ENCODE measurements at places on chromosomes 2 and 18.

DNA sequence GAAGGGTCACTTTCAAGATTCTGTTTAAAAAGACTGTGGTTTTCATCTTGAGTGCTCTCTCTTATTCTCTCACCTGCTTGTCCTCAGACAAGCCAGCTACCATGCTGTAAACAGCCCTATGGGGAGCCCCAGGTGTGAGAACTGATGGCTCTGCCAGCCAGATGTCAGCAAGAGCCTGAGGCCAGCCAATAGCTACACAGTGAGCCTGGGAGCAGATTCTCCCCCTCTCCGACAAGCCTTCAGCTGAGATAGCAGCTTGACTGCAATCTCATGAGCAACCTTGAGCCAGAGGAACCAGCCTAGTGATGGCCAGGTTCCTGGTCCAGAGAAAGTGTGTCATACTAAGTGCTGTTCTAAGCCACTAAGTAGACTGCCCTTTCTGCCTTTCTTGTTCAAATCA, 272.1 kb downstream of the NAPG start:
- no peak for DNase-seq

GRCh38 chr18:77198663-77199062, 51.0 kb upstream of the GALR1 start:
- DNase-seq: no peak

DNA sequence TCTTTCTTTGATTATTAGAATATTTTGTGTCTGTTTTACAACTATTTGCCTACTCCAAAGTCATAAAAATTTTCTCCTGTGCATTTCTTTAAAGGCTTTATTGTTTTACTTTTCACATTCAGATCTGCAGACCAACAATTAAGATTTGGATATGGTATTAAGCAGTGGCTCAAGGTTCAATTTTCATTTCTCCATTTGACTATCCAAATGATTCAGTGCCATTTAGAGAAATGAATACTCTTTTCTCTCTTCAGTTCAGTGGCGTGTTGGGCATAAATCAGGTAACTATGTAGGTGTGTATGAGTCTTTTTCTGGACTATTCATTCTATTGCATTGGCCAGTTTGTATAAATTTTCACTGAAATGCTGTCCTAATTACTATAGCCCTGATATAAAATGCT, 57.3 kb upstream of the IL1R1 start:
- DNase-seq: no peak

- no peak for DNase-seq
Observed at GRCh38 chr2:100429726-100430125, 12.3 kb upstream of the CHST10 start.

- no peak for DNase-seq
Observed at GRCh38 chr2:60719331-60719730, 36.7 kb upstream of the PAPOLG start.

DNA sequence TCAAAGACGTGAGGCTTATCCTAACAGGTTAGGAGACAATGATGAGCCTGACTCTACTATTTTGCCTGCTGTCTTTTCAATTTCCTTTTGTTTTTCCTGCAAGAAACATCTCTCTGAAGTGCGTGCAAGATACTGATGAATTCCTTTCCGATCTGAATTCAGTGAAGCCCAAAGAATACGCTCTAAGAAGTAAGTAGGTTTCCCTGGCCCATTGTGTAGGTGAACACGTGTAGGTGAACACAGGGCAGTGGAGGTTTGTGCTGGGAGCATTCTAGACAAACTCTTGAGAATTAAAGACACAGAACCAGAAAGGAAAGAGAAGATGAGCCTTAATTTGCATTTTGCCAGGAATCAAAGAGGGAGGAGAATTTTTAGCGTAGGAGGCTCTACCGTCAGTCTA, 132.0 kb downstream of the ZNF532 start:
- DNase-seq: no peak

GRCh38 chr2:24365051-24365450, 4.7 kb upstream of the ITSN2 start:
- DNase-seq: no peak

GRCh38 chr2:241855245-241855887, 3.3 kb downstream of the PDCD1 start:
- DNase-seq: no peak

DNA sequence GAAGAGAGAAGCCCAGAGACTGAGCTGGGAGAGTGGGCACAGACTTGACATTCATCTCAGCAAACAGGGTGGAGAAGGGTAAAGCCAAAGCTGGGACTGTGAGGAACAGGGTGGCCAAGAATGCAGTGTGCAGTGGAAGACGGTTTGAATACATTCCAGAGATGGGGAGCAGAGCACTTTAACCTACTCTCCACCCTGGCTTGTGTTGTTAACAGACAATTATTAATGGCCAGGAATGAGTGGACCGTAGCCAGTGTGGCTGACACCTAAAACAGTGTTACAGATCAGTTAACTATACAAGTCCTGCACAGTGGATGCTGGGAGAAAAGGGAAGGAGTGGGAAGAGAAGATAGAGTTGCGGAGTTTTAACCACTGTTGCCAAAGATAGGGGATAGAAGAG, 7.4 kb upstream of the NAB1 start:
- no peak for DNase-seq

GRCh38 chr2:55786280-55786679, 92.6 kb upstream of the PNPT1 start:
- no peak for DNase-seq
